ENCODE measurements at places on chromosomes 11 and 22.

GRCh38 chr22:33352768-33353167 is 294.6 kb upstream of the SYN3 start:
- DNase-seq, result no peak

- DNase-seq, result no peak
These were observed 38.7 kb downstream of the BARX2 start for GRCh38 chr11:129414144-129414872.

GRCh38 chr11:7160814-7161489 is 72.2 kb downstream of the RBMXL2 start:
- no peak for DNase-seq

- DNase-seq, result peak; percentile 91
These were observed 77.3 kb downstream of the SCN3B start for GRCh38 chr11:123577081-123577598.

GRCh38 chr22:27250418-27250817 is 551.1 kb downstream of the MN1 start:
- DNase-seq, result no peak

DNA sequence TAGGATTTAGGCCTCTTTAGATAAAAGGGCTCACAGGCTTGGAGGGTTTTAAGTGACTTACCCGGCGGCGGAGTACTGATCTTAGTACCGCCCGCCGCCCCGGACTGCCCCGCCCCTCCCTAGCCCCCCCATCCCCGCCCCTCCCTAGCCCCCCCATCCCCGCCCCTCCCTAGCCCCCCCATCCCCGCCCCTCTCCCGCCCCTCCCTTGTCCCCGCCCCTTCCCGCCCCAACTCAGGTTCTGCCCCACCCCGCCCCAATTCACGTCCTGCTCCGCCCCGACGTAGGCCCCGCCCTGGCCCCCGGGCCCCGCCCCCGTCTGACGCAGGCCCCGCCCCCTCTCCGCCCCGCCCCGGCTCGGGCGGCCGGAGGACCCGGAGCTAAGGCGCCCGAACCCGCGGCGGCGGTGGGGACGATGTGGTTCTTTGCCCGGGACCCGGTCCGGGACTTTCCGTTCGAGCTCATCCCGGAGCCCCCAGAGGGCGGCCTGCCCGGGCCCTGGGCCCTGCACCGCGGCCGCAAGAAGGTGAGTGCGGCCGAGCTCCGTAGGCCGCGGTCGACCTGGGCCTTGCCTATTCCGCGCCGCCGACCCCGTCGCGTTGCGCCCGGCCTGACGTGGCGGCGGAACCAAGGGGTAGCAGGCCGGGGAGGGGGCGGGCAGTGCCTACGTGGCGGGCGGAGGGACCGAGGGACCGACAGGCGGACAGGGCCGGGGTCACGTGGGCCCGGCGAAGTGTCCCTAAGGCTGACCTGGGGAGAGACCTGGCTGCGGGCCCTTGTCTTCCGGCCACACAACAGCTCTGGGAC is at the start of gene SCYL1:
SCYL1 (plus strand) TSS at position 343 of the 805 bp plus-strand sequence; CDS start at position 414, 71 bp downstream.
- DNase-seq, result peak; percentile 85

GRCh38 chr11:58465690-58466089 is 23.7 kb upstream of the OR5B12 start:
- DNase-seq, result no peak

GRCh38 chr11:65182258-65183170 is 786 bp downstream of the CAPN1 start:
- DNase-seq, result peak; percentile 35

DNA sequence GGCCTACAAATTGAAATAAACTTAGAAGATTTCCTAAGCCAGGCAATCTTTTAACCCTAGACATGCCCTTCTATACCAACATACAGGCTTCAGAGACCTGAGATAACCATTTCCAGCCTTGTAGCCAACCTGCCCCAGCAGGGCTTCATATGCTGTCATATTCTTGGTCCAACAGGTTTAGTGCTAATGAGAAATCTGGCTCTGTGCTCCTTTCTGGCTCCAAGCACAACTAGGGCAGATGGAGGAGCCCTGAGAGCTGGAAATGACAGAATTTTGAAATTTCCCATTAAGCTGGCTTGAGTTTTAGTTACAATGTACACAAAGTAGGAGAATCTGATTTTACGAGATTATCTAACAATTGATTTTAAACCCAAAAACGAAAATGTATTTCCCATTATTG is 323.0 kb upstream of the CCDC90B start:
- no peak for DNase-seq

DNA sequence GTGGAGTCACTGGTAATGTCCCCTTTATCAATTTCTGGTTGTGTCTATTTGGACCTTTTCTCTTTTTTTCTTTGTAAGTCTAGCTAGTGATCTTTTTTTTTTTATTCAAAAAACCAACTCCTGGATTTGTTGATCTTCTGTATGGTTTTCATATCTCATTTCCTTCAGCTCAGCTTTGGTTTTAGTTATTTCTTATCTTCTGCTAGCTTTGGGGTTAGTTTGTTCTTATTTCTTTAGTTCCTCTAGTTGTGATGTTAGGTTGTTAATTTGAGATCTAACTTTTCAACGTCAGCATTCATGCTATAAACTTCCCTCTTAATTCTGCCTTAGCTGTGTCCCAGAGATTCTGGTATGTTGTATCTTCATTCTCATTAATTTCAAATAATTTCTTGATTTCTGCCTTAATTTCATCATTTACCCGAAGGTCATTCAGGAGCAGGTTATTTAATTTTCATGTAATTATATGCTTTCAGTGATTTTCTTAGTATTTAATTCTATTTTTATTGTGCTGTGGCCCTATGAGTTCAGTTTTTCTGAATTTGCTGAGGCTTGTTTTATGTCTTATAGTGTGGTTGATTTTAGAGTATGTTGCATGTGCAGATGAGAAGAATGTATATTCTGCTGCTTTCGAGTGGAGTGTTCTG is 29.0 kb downstream of the PI4KA start:
- no peak for DNase-seq

GRCh38 chr11:78149646-78150045 is 10.2 kb upstream of the ALG8 start:
- DNase-seq, result no peak

DNA sequence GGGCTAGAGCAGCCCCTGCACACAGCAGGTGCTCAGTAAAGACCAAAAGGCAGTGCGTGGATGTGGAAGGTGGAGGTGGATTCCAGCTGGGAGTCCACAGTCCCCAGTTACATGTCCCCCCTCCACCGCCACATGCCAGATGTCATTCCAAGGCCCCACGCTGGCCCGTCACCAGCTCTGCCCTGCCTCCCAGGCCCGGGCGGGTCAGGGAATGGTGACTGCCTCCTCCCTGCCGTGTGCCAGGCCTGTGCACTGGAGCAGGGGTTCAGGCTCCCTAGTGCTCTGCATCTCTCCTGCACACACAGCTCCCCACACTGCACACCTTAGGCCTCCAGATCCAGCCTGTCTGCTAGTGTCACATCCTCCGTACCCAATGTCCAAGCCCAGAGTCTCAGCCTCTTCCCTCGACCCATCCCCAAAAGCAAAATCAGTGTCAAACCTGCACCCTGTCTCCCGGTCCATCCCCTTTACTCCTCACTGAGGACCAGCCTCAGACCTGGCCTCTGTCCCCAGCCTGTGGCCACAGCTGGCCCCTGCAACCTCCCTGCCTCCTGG is 40.2 kb upstream of the PRODH start:
- no peak for DNase-seq

DNA sequence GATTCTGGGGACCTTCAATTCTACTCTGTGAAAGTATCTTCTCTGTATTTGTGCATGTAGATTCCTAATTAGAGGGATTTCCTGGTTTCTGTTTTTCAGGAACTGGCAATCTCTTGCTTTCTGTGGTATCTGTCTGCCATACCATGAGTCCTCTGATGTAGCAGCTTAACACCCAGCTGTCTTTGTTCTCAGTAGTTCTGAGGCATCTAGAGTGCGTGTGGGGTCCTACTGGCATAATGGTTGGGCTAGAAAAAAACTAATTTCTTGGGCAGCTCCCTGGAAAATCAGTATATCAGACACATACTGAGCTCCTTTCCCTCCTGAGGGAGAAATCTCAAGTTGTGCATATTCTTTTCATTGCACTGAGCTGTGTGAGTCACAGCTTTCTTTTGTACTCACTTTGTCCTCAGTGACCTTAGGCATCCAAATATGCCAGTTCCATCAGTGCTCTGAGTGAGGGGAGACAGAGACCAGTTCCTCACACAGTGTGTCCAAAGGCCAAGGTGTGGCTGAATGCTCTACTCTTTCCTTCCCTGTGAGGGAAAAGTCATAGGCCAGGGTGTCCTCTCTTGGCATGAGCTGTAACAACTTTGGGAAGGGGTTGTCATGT is 35.5 kb upstream of the SLC22A24 start:
- DNase-seq, result no peak

DNA sequence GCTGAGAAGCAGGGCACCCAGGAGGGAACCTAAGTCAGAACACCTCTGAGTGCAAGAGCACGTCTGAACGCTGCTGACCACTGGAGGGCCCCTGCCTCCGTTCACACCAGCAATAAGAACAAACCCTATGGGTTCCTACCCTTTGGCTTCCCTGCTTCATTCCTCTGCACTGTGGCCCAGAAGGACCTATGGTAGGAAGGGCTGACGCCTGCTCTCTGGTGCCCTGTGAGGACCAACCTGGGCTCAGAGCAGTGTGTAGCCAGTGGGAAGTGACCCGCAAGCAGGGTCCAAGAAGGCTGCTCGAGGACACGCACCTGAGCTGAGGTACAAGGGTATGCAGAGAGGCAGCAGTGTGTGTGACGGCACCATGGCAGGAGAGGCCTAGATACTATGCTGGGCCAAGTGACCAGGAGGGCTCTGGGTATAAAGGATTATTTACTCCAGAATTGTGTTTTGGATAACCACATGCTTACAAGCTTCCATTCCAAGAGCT is 68.8 kb upstream of the CLTCL1 start:
- DNase-seq, result no peak
